ENCODE measurements at places on chromosomes 7 and 10.

DNA sequence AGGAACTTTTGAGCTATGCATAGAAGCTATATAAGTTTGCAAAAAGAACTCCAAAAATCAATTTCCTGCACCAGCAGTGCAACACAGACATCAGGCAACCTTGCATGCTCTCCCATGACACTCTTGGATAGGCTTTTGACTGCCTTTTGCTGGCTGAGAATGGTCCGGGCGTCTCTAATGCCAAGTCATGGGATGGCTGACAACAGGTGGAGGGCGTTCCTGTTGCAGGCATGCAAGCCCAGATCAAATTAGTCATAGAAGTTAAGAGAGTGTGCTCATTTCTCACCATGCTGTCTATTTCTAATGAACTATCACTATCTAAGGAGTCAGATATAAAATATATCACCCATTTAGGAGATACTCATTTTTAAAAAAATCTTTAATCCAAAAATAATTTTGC is 8.4 kb downstream of the PLCE1 start:
- DNase-seq = no peak

- no peak for DNase-seq
Observed at GRCh38 chr10:111295788-111296187, 219.0 kb downstream of the ADRA2A start.

- no peak for DNase-seq
Observed at GRCh38 chr7:129055294-129055816, 444 bp upstream of the TNPO3 start.

DNA sequence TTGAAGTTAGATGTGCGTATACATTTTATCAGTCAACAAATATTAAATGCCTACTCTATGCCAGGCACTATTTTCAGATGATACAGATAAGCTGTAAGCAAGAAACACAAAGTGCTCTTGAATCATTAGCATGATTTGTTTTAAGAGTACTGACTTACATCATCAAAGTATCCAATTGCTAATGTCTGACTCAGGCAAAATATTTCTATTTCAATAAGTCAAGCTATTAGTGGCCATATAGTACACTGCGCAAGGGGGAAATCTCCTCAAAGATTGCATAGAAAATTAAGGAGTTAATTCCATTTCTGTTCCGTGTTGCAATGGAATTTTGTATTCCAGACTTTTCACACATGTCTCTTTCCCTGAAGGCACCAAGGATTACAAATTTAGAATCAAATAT is 46.1 kb upstream of the DNAJC1 start:
- DNase-seq = no peak

DNA sequence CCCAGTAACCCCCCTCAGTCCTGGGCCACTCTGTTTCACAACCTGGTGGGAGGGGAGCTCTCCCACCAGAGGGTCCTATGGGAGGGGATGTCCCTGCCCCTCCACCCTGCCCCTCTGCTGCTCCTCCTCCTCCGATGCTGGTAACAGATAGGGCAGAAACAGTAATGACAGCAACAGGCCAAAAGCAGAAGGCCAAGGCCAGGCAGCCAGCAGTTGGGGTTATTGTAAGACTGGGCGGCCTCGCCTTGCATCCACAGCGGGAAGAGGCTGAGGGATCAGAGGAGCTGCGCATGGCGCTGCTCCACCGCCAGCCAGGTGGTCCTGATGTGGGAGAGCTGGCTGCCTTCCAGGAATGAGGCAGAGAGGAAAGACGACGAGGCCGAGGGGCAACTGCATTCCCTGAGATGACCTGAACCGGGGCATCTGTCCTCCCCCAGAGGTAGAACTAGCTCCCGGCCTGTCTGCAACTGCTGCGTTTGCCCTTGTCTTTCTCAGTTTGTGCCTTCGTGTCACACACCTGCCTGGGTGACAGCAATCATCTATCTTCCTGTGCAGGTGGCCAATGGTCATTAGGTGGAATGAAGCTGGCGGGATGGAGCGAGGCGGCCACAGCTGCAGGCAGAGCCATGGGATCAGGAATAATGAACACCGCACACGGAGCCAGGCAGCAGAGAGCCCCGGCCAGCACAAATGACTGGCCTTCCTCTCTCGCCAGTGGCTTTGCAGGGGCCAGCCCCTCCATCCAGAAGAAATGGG is 54.0 kb upstream of the CACUL1 start:
- no peak for DNase-seq

Data from CD4-positive, alpha-beta T cell treated with Interleukin-2 at 100 ng/mL for 4 hours (primary cell).